Stimulated activated CD4-positive, alpha-beta T cell treated with anti-CD3 and anti-CD28 coated beads, TNF-alpha, amount 100 ng/mL, for 48 hours (primary cell): ENCODE measurements at places on chromosomes 16 and 17.

GRCh38 chr16:2486645-2487516 is 12.0 kb downstream of the TBC1D24 start:
- DNase-seq: peak; percentile 63

DNA sequence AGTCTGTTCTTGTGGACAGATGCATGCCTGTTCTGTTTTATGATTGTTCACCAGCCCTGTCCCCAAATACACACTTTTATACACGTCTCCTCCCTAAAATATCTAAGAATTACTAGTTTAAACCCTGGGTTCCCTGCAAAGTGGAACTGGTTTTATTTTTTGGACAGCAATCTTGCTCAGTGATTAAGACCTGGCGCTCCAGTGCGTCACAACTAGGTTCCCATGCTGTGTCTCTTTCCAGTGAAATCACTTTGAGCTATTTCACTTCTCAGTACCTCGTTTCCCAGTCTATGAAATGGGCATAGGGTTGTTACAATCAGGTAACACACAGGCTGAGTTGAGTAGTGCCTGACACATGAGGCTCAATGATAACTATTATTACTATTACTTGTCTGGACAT is 1.1 kb downstream of the CEP20 start:
- DNase-seq: no peak

DNA sequence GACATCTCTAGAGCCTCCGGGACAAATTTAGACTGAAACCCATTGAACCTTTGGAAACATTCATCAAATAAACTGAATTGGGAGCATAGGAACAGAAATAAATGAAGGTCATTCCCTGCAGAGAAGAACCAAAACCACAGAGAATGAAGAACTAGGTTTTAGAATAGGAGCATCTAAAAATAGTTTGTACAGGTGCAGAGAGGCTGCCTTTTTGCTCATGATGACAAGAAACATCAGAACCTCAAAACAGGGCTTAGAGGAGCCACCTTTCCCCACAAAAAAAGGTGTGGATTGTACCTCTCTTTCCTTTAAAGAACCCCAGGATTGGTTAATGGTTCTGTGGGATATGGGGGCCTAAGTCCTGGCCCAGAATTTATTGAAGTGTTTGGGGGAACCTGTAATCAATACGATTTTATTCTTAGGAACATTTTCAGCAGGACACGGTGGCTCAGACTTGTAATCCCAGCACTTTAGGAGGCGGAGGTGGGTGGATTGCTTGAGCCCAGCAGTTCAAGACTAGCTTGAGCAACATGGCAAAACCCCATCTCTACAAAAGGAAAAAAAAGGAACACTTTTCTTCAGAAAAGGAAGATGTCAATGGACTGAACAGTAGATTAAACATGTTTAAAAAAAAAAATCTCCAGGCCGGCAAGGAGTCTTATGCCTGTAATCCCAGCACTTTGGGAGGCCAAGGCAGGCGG is 37.7 kb upstream of the SLC47A1 start:
- no peak for DNase-seq

- DNase-seq: no peak
Observed at GRCh38 chr16:30741461-30741914, 6.7 kb upstream of the PHKG2 start.

DNA sequence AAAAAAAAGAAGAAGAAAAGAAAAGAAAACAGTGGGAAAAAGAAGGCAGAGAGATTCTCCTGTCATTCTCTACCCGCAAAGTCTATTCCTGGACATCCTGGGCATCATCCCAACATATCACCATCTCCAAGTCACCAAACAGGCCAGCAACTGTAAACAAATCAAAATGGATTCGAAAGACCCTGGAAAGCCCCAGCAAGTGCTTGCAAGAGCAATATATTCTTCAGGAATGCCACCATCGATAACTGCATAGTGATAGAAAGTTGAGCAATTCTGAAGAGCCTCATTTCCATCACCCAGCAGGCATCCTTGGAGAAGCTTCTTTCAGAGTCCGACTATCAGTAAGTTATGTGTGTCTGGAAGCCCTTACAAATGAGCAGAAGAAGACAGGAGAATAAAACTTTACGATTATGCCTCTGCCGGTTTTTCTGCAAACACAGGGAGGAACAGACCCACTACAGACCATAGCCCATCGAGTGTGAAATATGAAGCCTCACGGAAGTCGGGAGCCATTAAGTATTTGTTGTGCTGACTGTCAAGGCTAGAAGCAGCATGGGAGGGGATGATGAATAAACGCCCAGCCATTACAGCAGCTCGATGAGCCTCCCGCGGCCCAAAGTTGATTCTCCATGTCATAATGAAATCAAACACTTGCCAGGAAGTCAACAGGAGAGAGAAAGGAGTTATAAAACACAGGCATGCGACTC is 64.5 kb upstream of the SEC14L1 start:
- DNase-seq: no peak

DNA sequence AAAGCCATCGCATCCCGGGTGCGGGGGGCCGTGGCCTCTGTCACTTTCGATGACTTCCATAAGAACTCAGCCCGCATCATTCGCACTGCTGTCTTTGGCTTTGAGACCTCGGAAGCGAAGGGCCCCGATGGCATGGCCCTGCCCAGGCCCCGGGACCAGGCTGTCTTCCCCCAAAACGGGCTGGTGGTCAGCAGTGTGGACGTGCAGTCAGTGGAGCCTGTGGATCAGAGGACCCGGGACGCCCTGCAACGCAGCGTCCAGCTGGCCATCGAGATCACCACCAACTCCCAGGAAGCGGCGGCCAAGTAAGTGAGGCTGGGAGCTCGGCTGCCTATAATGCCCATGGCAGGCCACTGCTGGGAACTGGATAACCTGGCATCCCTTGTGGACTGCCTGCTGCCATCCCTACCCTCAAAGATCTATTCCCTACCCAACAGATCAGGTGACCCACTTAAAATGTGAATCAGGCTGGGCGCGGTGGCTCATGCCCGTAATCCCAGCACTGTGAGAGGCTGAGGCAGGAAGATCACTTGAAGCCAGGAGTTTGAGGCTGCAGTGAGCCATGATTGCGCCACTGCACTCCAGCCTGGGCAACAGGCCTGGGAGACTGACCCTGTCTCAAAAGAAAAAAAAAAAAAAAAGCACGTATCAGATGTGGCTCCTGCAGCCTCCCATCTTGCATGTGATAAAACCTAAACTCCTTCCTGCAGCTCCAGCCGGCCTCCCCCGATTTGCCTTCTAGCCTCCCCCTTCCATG is 18.3 kb downstream of the CDIPT start:
- DNase-seq: no peak

DNA sequence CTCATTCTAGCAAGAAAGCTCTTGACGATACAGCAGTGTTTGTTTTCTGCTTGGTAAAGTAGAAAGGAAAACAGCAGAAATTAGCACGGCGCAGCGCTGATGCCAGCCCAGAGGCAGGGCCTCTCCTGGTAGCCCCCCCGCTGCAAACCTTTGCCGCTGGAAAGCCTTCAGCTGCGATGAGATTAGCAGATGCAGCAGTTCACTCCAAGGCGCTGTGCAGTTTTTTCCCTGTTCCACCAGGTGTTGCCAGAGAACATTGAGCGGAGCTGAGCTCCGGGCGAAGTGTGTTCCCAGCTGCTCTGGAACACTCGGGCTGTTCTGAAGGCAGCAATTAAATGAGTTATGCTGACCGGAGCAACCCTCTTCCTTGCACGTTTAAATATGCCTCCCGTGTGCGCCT is 72.5 kb downstream of the RBFOX1 start:
- DNase-seq: no peak

DNA sequence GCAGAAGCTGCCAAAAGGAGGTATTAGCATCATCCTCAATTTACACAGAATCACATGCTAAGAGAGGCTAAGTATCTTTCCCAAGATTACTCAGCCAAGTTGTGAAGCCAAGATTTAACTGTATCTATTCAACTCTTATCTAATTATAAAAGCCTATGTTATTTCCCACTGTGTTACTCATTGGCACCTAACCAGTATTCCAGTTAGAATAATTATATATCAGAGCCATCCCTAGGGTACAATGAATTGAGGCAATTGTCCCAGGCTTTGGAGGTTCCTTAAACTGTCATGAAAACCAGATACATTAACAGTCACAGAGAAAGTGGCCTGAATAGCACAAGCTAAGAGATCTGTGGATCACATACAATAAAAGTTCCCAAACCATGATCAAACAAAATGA is 10.9 kb upstream of the AMFR start:
- no peak for DNase-seq

DNA sequence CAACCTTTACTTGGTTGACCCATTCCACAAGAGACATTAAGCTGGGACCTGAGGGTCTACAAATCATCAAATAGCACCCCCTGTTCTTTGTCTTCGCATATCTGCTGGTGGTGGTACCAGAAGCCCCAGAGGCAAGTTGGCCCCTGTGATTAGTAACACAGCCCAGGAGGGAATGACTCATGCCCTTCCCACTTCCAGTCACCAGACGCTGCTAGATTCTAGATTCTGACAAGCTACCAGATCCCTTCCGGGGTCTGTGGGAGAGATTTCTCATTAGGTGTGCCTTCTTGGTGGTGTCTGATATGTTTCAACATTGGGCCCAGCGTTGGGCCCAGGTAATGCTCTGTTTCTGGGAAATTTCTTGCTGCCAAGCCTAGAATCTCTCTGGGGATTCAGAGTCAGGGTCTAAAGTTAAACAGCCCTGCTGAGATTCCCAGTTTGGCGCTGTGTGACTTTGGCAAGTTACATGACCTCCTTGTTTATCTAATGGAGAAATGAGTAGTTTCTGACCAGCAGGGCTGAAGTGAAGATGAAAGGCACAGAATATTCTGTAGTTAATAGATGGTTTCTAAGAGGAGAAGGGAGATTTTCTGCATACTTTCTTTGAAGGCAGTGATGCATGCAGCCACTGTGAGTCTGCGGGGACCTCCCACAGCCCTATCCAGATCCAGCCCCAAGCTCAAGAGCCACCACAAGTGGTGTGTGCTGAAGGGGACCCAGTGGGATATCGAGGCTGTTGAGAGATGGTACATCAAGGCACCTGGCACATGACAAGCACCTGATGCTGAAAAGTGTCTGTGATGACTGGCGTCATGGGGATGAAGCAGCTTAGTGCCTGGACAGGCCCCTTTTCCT is 3.9 kb downstream of the TRPV2 start:
- DNase-seq: no peak

DNA sequence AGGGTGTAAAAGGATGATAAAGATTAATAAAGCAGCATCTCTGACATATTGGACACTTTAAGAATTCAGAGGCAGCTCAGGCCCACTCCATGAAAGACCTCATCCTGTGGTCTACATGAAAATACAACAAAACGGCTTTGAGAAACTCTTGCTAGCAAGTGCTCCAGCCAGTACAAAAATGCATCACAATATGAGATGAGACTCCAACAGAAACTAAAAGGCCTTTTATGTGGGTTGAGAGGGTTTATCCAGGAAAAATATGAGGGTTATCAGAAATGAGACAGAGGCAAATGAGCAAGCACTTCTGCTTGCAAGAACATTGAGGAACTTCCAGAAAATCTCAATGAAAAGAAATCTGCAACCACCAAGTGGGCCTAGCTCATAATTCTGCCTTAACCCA is 65.7 kb downstream of the LITAF start:
- DNase-seq: no peak

GRCh38 chr17:8160741-8161221 is 2.0 kb downstream of the VAMP2 start:
- DNase-seq: no peak

DNA sequence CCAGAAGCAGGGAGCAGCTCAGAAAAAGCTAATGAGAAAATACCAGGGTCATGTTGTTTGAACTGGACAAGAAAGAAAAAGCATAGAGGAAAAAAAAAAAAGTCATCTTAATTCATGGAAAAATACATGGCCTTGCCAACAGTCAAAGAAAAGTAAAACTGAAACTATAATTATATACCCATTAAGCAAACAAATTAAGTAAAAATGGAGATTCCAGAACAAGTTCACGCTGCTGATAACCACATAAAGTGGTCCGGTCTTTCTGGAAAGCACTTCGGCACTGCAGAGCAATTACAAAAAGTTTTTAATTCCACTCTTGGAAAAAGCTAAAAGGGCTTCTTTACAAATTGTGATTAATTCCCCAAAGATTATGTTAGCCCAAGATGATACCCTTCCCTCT is 12.4 kb upstream of the P2RX5 start:
- no peak for DNase-seq

DNA sequence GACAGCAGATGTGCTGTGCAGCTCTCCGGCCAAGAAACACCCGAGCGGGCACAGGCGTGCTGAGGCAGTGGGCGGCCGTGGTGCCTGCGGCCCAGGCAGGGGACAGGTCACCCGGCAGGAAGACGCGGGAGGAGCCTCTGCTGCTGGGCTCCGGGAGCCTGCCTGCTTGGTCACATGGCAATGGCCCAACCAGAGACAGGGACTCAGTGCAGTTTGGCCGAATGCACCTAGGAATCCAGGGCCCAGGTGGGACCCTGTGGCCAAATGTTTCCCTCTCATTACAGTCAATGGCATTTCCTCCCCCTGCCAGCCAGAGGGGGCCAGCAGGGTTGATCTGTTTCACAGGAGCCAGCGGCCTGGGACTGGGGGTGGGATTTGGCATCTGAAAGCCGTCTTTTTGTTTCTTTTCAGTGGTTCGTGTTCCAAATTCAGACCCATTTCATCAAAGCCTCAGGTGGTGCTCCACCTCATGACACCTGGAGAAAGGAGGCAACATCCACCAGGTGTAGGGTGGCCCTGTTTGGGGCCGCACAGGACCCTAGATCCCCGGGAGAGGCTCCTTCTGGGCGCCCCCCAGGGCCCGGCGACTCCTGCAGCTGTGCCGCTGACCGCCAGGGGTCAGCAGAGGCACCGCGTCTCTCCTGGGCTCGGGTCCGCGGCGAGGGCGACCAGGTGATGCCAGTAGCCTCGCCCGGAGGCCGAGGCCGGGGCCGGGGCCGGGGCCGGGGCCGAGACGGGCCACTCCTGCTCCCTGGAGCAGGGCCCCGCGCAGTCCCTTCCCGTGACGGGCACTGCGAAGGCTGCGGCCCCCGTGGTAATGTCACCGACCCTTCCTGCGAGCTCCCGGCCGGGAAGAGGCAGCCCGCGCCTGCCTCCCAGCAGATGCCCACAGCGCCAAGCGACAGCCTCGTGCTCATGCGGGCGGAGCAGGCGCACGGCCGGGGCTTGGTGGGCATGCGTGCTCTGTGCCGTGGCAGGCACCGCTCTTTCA is 118.5 kb downstream of the C16orf78 start:
- DNase-seq: peak; percentile 9

GRCh38 chr17:75270966-75271232 is at the start of gene MIF4GD:
Gene MIF4GD (minus strand): TSS chr17:75271231. CDS start chr17:75270195, 1,036 bp downstream.
- DNase-seq: no peak

GRCh38 chr16:60541535-60541934 is 1494.7 kb downstream of the CDH8 start:
- no peak for DNase-seq

GRCh38 chr17:72706396-72706981 is 386.0 kb downstream of the SLC39A11 start:
- DNase-seq: no peak

GRCh38 chr17:37092071-37092470 is 143.3 kb downstream of the AATF start:
- no peak for DNase-seq
